LHCN-M2 (cell line): ENCODE measurements at places on chromosomes 4 and X.

- DNase-seq, result no peak
Observed at GRCh38 chr4:180103794-180104193, 2139.4 kb upstream of the TENM3 start.

GRCh38 chr4:150447356-150447755 is 134.6 kb upstream of the MAB21L2 start:
- DNase-seq, result no peak

- DNase-seq, result peak; percentile 37
Observed at GRCh38 chr4:7727749-7728148, 211.9 kb downstream of the AFAP1 start.

DNA sequence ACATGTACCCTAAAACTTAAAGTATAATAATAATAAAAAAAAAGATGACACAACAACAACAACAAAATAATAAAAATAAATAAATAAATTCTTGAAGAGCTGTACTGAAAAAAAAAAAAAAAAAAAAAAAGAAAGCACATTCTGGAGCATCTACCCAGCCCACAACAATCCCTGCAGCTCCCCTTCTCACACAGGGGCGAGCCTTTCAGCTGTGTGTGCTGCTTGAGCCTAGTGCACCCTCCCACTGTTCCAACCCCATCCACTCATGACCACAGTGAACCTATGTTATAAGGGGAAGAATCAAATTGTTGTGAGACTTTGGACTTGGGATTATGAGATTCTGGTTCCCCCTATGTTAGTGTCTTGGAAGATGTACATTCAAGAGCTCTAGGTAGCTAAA is 161.5 kb upstream of the JADE1 start:
- no peak for DNase-seq

DNA sequence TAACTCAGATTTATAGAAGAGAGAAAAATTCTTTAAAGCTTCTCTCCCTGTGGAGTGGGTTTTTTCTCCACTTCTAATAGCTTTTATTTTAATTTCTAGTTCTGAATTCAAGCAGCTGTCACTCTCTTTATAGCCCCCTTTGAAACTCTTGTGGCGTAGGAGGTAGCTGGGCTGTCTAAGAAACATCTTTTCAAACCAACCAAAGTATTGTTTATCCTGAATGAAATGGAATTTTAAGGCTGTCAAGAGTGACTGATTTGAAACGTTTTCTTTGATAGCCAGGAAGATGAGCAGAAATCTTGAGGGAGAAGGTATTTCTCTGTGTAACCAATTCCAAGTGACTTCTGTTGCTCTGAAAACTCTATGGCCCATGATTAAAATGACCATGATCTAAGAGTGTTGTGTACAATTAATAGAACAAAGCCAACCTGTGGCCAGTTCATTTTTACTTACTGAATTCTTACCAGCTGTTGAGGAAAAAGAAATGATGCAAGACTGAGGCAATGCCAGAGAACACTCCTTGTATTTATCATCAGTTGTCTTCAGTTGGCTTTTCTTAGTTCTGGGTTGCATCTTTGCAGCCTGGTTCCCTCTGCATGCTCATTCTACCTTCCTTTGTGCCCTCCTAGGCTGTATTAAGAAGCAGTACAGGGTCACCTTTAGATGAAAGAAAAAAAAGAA is 298.4 kb downstream of the ARHGAP10 start:
- peak; percentile 63 for DNase-seq

GRCh38 chrX:110512341-110512740 is 153.7 kb downstream of the RTL9 start:
- no peak for DNase-seq
